ENCODE measurements at places on chromosomes 3 and 15. TPM values are rescaled to one million over a fixed set of nuclear protein-coding genes. Genes with fewer than 3 reads are reported as not detected.

Gene GPR62
- under 0.01 TPM for total RNA-seq

Gene CLRN1
- not detected for total RNA-seq

Gene LAMB2
- total RNA-seq = 689 TPM

Gene TMIE
- 0.09 TPM for total RNA-seq

Gene MLH1
- 28.8 TPM for total RNA-seq

Gene ECT2
- 22.8 TPM for total RNA-seq

Gene NR2E3
- total RNA-seq = 0.22 TPM

Gene NMD3
- 53.9 TPM for total RNA-seq

Gene SGO1
- 1.2 TPM for total RNA-seq

Gene KBTBD13
- total RNA-seq = not detected
